ENCODE measurements at places on chromosomes 3 and 15. TPM values are rescaled to one million over a fixed set of nuclear protein-coding genes. Genes with fewer than 3 reads are reported as not detected.

GRCh38 chr3:23867838-23868237, 49.0 kb downstream of the NKIRAS1 start:
- no peak overlapping the region for H3K27ac ChIP-seq
- no peaks in the 10 kb centered on the region for H3K36me3 ChIP-seq
- no peak for DNase-seq

The SEMA6D gene
- 22.7 TPM for total RNA-seq

DNA sequence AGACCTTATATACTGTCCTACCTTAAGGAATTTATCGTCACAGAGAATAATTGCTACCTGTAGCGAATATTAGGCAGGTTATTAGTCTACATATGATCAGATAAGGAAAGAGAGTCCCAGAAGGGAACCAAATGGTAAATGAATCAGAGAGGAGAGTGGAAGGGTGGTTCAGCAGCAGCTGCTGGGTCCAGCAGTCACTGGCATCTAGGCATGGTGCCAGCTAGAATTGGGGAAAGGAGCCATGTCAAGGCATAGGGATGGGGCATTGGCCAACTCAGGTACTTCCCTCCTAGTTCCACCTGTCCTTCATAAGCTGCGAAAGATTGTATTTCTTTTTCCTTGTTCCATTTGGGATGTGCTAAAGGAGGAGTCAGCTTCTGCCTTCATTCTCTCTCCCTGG, 23.4 kb downstream of the HACD3 start:
- DNase-seq = no peak
- no peaks in the 10 kb centered on the region for H3K27me3 ChIP-seq
- H3K4me3 ChIP-seq = no peak overlapping the region
- peaks cover 8% of the 10 kb centered on the region for H3K36me3 ChIP-seq
- H3K27ac ChIP-seq = no peak overlapping the region
- H3K4me1 ChIP-seq = no peaks in the 10 kb centered on the region

- no peak overlapping the region for H3K27ac ChIP-seq
- H3K4me3 ChIP-seq = no peak overlapping the region
- DNase-seq = no peak
- H3K4me1 ChIP-seq = no peaks in the 10 kb centered on the region
Observed at GRCh38 chr3:132509096-132509495, 88.0 kb upstream of the ACKR4 start.

DNA sequence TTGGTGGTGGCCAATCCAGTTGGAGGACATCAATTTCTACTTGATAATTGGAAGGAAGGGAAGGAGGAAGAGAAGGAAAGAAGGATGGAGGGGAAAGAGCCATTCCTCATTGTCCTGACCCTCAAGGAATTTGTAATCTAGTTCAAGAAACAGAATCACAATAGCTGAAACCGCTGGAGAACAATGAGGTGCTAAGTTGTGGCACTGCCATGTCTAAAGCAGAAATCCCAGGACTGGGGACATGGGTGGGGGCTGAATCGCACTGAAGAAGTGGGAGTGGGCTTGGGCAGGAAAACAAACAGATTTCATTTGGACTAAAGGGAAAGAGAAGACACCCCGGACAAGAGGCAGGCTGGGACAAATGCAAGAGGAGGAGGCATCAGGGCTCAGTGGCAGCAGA, 183.6 kb downstream of the UACA start:
- no peaks in the 10 kb centered on the region for H3K36me3 ChIP-seq
- no peak overlapping the region for H3K27ac ChIP-seq
- H3K27me3 ChIP-seq = no peaks in the 10 kb centered on the region
- DNase-seq = no peak
- no peaks in the 10 kb centered on the region for H3K4me1 ChIP-seq

The ZNF774 gene
- 6.1 TPM for total RNA-seq

GRCh38 chr3:15460891-15461531, 33.6 kb downstream of the EAF1 start:
- DNase-seq = no peak
- H3K27ac ChIP-seq = no peak overlapping the region

The BTLA gene
- total RNA-seq = 0.99 TPM

DNA sequence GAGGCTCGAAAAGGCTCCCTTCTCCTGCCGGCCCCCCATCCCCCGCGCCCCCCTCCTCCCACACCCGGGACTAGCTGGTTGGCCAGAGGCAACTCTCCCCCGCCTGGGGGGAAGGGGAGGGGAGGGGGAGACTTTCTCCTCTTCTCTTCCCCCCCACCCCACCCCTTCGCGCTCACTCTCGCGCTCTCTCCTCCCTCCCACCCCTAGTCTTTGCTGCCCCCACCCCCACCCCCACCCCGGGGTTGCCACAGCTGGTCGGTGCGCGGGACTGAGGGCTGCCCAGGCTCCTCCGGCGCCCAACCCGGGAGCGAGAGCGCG, 710 bp downstream of the MECOM start:
- H3K27ac ChIP-seq = peak overlapping the region; percentile 91
- H3K4me3 ChIP-seq = peak overlapping the region; percentile 94
- no peaks in the 10 kb centered on the region for H3K4me1 ChIP-seq
- no peaks in the 10 kb centered on the region for H3K36me3 ChIP-seq

The CD200 gene
- 28.2 TPM for total RNA-seq

DNA sequence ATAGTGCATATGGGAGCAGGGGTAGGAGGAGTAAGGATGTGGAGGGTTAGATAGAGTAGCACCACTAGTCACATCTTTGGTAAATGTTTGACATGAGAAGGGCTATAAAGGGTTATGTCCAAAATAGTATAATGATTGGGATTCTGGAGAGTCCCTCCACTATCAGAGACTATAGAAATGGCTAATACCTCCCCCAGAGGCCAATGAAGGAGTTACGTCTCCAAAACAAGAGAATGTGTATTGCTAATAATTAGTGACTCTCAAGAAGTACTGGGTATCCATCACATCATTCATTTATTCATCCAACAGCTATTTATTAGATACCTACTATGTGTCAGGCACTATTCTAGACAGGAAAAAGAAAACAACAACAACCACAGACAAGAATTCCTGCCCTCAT, 203.7 kb upstream of the UMPS start:
- no peak overlapping the region for H3K27ac ChIP-seq
- peaks cover 4% of the 10 kb centered on the region for H3K4me1 ChIP-seq
- no peak overlapping the region for H3K4me3 ChIP-seq
- no peaks in the 10 kb centered on the region for H3K27me3 ChIP-seq
- no peaks in the 10 kb centered on the region for H3K36me3 ChIP-seq

The GOLGA8S gene
- 1.4 TPM for total RNA-seq

DNA sequence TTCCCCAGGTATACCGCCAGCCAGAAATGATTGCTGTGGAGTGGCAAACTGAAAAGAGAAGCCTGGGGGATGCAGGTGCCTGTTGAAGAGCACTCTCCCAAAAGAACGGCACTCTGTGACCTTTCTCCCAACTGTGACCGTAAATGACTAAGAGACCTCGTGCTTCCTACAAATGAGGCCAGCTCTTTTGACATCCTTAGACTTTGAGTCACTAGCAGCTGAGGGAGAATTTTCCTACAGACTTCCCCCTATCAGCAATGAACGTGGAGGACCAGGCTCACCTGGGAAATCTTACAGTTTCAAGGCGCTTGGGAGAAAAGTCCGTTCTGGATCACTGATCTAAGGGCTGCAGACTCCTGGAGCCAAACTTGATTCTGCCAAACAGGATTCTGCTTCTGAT, 8.6 kb downstream of the AQP9 start:
- no peak overlapping the region for H3K27ac ChIP-seq
- H3K27me3 ChIP-seq = no peaks in the 10 kb centered on the region
- no peaks in the 10 kb centered on the region for H3K36me3 ChIP-seq
- DNase-seq = no peak
- H3K4me3 ChIP-seq = no peak overlapping the region

- H3K4me3 ChIP-seq = no peak overlapping the region
- no peaks in the 10 kb centered on the region for H3K27me3 ChIP-seq
- no peaks in the 10 kb centered on the region for H3K4me1 ChIP-seq
Observed at GRCh38 chr3:127788451-127788909, 33.8 kb downstream of the MGLL start.

GRCh38 chr3:16079519-16079918, 95.0 kb upstream of the GALNT15 start:
- no peaks in the 10 kb centered on the region for H3K27me3 ChIP-seq
- no peak overlapping the region for H3K27ac ChIP-seq
- no peaks in the 10 kb centered on the region for H3K36me3 ChIP-seq
- H3K4me3 ChIP-seq = no peak overlapping the region
- no peak for DNase-seq

- H3K36me3 ChIP-seq = no peaks in the 10 kb centered on the region
- peaks cover 2% of the 10 kb centered on the region for H3K27me3 ChIP-seq
- no peaks in the 10 kb centered on the region for H3K4me1 ChIP-seq
- H3K4me3 ChIP-seq = no peak overlapping the region
- H3K27ac ChIP-seq = no peak overlapping the region
Observed at GRCh38 chr15:80260551-80260950, 8.5 kb upstream of the CTXND1 start.

DNA sequence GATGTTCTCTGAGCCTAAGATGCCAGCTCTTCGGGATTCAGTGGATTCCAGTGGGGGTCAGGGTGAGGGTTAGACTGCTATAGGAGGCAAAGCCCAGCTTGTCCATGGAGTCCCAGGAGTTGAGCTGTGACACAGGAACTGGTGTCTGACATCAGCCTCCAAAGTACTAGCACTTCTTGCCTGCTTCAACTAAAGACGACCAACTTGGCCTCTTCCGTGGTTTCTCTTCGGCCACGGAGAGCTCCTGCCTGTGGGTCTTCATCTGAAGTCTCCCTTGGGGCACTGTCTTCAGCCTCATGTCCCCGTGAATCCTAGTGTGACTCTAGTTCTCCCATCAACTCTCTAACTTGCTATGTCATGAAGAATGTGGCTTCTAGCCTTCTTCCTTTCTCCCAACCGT, 12.8 kb upstream of the ACAN start:
- no peak overlapping the region for H3K27ac ChIP-seq
- no peaks in the 10 kb centered on the region for H3K27me3 ChIP-seq
- peaks cover 1% of the 10 kb centered on the region for H3K4me1 ChIP-seq
- no peak for DNase-seq

The LTF gene
- total RNA-seq = 3.2 TPM

The GATA2 gene
- total RNA-seq = 39.5 TPM

GRCh38 chr3:102614021-102614569, 179.3 kb downstream of the ZPLD1 start:
- H3K36me3 ChIP-seq = no peaks in the 10 kb centered on the region
- no peaks in the 10 kb centered on the region for H3K4me1 ChIP-seq
- no peak overlapping the region for H3K4me3 ChIP-seq
- no peak overlapping the region for H3K27ac ChIP-seq
- no peaks in the 10 kb centered on the region for H3K27me3 ChIP-seq

DNA sequence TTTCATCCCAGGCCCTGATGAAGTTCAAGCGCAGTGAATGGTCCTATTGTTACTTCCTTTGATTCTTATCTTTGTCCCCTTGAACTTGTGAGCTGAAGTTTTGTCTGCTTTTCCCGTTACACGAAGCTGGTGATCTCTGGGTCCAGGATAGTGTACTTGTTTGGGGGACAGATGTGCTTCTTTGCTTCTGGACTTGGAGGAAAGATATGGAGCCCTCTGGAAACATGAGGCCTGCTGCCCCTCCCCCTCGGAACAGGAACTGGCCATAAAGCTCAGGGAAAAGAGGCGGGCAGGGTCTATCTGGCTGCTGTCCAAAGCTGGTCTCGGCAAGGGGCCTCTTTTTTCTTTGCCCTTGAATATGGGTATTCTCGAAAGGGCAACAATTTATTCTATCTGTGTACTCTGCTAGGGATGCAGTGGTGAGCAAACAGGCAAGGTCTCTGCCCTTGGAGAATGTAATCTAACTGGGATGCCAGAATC, 47.6 kb downstream of the IDH2 start:
- no peak overlapping the region for H3K4me3 ChIP-seq
- no peaks in the 10 kb centered on the region for H3K27me3 ChIP-seq
- no peaks in the 10 kb centered on the region for H3K36me3 ChIP-seq
- no peaks in the 10 kb centered on the region for H3K4me1 ChIP-seq
- no peak for DNase-seq
- no peak overlapping the region for H3K27ac ChIP-seq

The STAC gene
- total RNA-seq = 14.2 TPM

DNA sequence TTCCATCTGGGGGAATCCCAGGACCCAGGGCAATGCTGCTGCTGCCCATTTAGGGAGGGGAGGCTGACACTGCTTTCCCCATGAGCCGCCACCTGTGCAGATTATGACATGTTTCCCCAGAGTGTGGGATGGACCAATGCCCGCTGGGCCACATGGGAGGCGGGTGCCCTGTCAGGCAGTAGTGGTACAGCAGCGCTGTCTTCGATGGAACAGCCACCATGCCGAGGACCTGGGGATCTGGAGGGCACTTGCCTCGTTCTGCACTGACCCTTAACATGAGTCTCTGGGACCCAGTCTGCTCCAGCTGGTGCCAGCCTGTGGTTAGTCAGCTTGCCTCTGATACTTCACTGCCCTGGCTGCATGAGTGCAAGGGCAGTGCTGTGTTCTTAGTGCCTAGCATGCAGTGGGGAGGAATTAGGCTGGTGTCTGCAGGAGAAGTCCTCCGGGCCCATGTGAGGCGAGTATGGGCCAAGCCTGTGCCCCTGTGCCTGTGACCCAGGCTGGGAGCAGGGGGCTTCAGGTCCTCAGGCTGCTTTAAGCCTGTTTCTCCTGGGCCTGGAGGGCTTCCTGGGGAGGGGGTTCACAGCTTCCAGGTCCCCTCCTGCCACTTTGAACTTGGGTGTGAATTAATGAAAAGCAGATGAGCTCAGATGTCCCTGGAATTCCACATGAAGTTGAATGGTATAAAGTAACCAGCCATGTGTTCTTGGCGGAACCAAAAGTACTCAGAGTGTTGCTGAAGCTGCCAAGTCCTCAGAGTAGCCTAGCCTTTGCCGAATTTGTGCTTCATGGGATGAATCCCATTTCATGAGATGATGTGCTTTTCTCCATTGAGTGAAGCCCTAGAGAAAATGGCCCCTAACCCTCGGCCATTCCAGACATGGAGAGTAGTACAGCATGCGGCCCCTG, 22.9 kb downstream of the KLF13 start:
- H3K36me3 ChIP-seq = no peaks in the 10 kb centered on the region
- no peak for DNase-seq
